ENCODE measurements at places on chromosomes 3 and 15. TPM values are rescaled to one million over a fixed set of nuclear protein-coding genes. Genes with fewer than 3 reads are reported as not detected.

DNA sequence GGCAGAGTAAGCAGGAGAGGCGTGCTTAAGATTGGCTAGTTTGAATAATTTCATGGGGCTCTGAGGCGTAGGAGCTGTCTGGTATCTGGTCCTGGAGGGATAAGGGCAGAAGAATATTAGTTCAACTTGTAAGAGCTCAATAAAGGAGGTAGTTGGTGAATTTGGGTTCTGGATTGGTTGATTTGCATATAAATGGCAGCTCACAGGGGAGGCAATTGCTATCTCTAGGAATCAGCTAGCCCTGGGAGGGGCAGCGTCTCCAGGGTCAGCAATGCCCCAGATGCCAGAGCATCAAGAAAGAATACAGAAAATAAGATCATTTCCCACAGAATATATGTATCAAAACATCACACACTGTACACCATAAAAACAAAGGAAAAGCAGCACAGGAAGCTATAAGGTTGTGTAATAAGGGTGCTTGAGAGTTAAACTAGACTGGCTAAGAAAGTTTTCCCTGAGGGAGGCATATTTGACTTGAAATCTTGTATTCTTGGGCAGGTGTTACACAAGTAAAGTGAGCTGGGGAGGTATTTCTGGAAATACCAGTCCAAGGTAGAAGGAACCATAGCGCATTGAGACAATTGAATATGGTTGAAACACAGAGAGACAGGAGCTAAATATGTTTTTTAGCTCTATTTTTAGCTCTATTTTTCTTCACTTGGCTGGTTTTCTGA lies 6.1 kb downstream of the MOBP start:
- DNase-seq, result peak; percentile 57

DNA sequence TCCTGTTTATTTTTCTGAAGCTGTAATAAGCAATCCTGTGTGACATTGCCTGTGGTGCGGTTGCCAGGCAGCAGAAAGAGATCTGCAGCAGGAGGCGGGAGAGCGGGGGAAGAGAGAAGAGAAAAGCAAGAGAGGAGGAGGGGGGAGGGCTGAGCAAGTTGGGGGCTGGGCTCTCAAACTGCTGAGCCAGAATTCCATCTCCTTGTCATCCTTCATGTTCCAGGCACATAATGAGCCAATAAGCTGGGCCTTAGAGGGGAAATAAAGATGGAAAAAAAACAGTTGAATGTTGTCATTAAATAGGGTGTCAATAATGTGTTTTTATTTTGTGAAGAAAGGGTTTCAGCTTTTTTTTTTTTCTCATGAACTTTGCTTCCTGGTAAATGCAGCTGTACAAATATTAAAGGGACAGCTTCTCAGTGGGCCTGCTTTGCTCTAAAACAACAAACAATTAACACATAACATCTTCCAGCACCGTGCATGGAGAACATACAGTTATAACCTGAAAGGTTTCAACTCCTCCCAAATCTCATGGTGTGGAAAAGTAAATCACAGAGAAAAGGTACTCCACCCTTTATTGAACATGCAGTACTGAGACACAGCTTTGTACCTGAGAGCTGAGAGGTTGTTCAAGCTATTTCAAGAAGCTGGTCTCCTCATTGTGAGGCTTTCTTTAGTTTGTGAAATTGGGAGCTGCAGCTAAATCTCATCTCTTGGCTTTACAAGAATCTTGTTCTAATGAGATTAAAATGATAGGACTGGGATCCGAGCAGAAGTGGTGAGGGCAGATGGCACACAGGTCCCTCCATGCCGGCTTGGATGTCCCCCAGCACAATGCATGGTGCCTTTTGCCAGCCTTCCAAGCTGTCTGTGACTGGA lies 451.1 kb upstream of the KCNMB2 start:
- peak; percentile 83 for DNase-seq

RETNLB gene
- total RNA-seq, result not detected

TM4SF18 gene
- 8.1 TPM for total RNA-seq

DNA sequence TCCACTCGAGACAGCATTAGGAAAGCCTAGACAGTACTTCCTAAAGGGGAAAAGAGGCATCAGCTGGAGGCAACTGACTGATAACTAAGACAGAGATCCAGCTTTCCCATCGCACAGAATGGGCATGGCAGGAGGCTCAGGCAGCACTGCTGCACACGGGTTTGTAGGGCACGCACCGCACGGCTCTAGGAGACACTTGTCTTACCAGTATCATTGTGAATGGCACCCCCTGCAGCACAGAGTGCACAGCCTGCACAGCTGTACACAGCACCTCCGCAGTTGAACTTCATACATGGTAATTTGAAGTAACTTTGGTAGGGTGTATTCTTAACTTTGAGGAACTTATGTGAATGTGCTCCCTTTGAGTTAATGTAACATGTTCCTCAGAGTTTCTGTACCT lies 281.6 kb downstream of the PLCL2 start:
- DNase-seq, result no peak

GRCh38 chr3:127172781-127173515 lies 20.0 kb upstream of the PRR23E start:
- DNase-seq, result peak; percentile 45

DNA sequence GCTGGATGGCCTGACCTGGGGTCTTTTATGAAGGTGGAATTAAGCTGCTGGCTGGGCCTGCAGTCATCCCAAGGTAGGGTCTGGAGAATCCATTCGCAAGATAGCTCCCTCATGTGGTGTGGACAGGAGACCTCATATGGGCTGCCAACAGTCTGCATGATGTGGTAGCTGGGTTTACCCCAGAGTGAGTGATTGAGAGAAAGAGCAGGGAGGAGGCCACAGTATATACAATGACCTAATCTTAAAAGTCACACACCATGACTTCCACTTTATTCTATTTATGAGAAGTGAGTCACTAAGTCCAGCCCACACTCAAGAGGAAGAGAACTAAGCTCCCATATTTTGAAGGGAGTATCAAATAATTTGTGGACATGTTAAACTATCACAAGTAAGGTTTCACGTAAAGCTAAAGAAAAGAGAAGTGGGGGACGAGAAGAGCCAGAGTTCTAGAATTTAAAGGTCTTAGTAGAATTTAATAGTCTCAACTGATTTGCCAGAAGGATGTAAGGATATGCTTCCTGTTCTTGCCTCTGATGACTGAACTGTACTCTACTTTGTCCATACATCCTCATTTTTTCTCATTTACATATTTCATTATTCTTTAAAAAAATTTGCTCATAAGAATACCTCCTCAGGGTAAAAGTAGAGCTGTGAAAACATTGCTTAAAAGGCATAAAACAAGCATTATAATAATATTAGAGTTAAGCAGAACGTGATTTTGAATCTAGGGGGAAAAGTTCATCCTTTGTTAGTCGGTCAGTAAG lies 184.4 kb downstream of the PEX5L start:
- peak; percentile 46 for DNase-seq

GRCh38 chr15:63442080-63442479 lies 60.4 kb upstream of the CA12 start:
- no peak for DNase-seq

DNA sequence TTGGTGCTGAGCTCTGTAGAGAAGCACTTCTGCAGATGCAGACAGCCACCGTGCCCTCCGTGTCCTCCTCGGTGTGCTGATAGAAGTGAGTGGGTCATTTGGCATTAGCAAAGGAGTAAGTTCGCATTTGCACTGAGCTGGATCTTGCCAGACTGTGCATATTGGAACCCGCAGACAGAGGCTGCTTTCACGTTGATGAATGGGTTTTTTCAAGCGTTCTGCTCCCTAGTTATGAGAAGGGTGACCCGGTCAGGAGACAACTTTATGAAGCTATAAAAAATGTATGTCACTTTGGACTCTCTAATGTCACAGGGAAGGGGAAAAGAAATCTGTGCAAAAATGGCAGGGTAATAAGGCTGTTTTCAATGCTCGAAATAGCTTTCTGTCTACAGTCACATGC lies 739.4 kb downstream of the MCTP2 start:
- DNase-seq, result no peak

GRCh38 chr3:78338405-78338804 lies 1298.5 kb downstream of the ROBO2 start:
- no peak for DNase-seq

All from H9 (cell line).